MV-4-11 (cell line): ENCODE measurements at places on chromosomes 5 and 9.
A peak's percentile ranks its signal among the peaks of the same experiment; 100 is the strongest.

GRCh38 chr5:63022403-63022802, 443.8 kb downstream of the LRRC70 start:
- no peak for DNase-seq

DNA sequence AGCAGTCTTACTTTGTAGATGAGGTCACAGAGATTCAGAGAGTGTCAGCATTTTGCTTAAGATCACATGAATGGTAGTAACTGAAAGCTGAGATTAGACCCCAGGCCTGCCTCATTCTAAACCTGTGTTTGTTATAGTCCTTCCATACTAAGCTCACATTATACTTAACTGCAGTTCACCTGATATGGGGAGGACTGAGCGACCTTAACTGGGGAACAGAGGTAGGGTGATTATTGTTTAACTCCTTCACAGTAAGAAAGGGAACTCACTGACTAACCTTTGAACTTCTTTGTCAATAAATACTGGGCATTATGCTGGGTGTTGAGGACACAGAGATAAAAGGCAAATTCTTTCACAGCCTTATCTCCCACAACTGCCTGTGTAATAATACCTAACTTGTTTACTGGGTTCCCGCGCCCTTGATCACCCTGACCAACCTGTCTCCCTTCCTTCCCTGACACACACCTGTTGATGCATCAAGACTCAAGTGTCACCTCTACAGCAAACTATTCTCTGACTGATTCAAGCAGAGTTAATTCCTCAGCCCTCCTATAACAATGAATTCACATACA, 27.2 kb downstream of the DEPDC1B start:
- no peak for DNase-seq

GRCh38 chr5:661891-662750, 31.0 kb downstream of the TPPP start:
- no peak for DNase-seq

- DNase-seq = no peak
These were observed 137.1 kb upstream of the BASP1 start for GRCh38 chr5:17080361-17080760.

DNA sequence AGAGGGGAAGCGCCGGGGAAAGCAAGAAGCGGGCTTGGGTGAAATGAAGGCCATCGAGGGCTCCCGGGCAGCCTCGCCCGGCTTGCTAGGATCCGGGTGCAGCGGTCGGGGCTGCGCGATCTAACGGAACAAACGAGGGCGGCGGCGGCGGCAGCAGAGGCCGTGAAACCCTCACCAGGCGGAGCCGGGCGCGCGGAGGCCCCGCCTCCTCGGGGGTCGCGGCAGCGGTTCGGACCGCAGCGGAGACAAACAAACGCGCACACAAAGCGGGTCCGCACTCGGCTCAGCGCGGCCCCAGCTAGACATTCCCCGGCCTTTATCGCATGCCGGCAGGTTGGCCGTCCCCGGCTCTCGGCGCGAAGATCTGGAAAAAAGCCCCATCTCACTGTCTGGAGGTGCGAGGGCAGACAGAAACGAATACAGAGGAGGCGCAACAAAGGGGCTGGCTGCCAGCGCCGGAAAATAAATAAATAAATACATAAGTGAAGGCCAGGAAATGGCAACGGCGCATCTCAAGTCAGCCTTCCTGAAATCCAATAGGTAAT, 10.5 kb upstream of the TRIM36 start:
- no peak for DNase-seq

GRCh38 chr5:38307845-38308244, 49.5 kb downstream of the EGFLAM start:
- no peak for DNase-seq

GRCh38 chr5:143657647-143658285, 154.2 kb upstream of the HMHB1 start:
- DNase-seq = peak; percentile 66
